ENCODE measurements at places on chromosomes 7 and 10.
A peak's percentile ranks its signal among the peaks of the same experiment; 100 is the strongest.

GRCh38 chr7:128703609-128704241, 31.6 kb downstream of the GARIN1A start:
- no peak for DNase-seq

GRCh38 chr10:37856881-37857286, 526 bp downstream of the ZNF248 start:
- DNase-seq = no peak

DNA sequence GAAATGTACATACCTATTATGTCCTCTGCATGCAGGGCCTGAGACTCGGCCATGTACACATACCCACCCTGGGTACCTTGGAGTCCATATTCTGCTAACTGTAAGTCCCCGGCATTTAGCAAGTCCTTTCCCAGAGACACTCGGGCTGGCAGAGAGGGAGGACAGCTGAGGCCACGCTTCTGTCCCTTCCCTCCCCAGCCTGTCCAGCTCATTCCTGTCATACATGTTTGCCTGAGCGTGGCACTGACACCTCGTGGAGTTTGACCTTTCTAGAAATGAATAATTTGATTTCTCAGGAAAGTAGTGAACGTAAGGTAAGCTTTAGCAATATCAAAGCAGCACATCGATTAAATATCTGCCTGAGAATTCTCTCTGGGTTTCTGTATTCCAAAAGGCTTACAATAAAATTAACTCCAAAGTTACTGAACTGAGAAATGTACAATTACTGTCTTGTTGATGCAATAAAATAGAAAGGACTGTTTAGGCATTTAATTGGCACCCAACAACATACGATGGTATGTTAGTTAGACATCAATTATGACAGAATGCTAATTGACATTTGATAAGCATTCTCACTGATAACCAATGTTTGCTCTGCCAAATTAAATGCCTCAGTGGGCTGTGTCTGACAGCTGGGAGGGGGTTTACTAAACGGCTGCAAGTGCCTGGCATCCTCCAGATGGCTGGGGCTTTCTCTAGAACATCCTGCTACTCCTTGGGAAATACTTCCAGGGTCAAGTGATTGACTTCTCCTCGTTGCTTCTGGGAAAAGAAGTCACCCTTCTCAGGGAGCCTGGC, 221.2 kb downstream of the CCSER2 start:
- DNase-seq = no peak

GRCh38 chr10:13784067-13784466, 197.3 kb downstream of the PRPF18 start:
- no peak for DNase-seq

DNA sequence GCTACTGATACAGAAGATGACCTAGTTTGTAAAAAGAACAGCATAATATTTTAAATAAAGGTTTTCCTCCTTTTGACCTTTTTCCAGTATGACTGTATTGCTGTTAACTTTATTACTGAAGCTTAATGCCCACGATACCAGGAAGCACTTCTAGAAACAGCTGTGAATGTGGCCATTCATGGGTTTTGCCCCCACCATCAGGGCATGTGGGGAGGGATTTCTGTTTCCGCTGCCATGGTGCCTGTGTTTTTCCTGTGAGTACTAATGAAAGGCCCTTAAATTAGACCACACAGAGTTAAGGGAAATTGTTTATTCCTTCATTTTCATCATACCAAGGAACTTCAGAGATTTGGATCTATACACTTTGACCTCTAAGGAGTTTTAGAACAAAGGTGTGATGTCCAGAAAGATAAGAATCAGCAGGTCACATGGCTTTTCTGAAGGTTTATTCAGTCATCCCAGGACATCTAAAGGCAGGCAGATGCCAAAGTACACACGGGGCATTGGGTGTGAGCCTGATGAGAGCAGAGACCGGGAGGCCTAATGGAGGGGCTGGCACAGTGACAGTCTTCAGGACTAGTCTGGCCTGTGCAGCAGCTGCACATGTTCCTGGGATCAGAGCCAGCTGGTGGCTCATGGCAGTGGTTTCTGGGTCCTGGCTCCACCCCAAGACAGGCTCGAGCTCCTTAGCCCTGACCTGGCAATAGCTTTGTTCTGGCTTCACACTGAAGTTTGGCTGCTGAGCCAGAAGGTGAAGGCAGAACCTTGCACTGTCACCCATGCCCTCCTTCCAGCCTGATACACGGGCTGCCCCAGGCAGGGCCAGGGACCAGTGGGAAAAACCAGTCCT, 190.9 kb downstream of the REEP3 start:
- DNase-seq = peak; percentile 73

DNA sequence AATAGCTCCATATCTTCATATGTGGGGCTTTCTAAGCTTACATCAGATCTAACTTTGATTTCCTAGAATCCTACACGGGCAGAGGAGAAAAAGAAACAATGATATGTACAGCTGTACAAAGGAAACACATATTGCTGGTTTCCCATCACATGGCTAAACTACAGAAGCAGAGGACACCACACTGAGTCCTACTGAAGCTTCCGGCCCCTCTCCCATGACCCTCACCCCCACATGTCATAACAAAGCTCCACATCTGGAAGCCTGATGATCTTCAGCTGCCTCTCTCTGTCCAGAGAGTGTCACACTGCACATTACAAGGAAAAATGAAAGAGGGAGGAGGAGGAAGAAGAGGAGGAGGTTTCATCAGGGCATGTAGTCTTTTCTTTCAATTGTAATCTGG, 14.0 kb downstream of the SLC16A12 start:
- no peak for DNase-seq

Measured in fibroblast of skin of left biceps (primary cell).